ENCODE measurements at places on chromosomes 16 and 17. TPM values are rescaled to one million over a fixed set of nuclear protein-coding genes. Genes with fewer than 3 reads are reported as not detected.
A peak's percentile ranks its signal among the peaks of the same experiment; 100 is the strongest.

DNA sequence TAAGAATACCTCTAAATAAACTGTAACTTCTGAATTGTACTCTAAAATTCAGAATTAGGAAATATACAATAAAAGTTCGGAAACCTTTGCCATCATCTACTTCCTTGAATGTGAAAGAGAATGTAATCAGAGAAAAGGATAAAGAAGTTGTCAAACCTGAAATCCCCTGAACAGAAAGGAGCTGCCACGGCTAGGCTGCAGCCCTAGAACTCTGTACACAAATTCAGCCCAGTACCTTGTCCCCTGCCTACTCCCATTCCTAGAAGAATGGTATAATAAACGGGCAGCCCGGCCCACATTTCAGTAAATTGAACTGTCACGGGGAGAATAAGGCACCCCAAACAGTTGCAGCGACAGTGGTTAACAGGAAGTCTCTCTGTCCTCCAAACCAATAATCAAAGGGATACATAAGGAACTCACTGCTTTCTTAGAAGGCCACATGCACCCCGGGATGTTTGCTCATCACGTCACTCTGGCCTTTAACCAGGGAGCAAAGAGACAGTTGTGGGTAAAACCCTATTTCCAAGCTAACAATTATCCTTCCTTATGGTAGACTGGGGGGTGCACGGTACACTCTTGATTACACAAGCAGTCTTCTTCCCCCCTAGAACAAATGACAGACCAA is 24.3 kb upstream of the RFFL start:
- peak; percentile 2 for ATAC-seq

Gene PHKB
- 60.6 TPM for total RNA-seq

Gene SP6
- total RNA-seq = 1.3 TPM

Gene PSMD11
- 41.2 TPM for total RNA-seq
